ENCODE measurements at places on chromosomes 5 and 9. TPM values are rescaled to one million over a fixed set of nuclear protein-coding genes. Genes with fewer than 3 reads are reported as not detected.
A peak's percentile ranks its signal among the peaks of the same experiment; 100 is the strongest.

DNA sequence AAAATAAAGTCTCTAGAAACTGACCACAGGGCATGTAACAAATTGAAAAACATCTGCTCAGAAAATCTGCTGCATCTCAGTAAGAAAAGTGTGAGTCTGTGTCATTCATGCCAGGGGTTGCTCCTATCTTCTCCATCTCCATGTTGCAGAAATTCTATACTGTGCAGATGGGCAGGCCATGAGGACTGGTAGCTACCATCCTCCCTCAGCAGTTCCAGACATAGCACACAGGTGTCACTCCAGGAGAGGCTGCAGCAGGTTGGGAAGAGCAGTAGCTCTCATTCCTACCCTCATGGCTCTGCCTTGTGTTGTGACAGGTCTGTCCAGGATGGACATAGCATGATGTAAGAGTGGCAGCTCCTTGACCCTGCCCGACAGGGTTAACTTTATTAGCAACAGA is 173.4 kb downstream of the NDUFS4 start:
- H3K4me3 ChIP-seq: no peak overlapping the region
- H3K4me1 ChIP-seq: no peaks in the 10 kb centered on the region
- no peaks in the 10 kb centered on the region for H3K27me3 ChIP-seq
- DNase-seq: no peak
- H3K36me3 ChIP-seq: no peaks in the 10 kb centered on the region
- H3K27ac ChIP-seq: no peak overlapping the region

GRCh38 chr5:157160001-157160400 is 6.1 kb downstream of the GARIN3 start:
- no peak overlapping the region for H3K4me3 ChIP-seq
- H3K27ac ChIP-seq: no peak overlapping the region
- no peak for DNase-seq
- H3K27me3 ChIP-seq: no peaks in the 10 kb centered on the region
- no peaks in the 10 kb centered on the region for H3K36me3 ChIP-seq

DNA sequence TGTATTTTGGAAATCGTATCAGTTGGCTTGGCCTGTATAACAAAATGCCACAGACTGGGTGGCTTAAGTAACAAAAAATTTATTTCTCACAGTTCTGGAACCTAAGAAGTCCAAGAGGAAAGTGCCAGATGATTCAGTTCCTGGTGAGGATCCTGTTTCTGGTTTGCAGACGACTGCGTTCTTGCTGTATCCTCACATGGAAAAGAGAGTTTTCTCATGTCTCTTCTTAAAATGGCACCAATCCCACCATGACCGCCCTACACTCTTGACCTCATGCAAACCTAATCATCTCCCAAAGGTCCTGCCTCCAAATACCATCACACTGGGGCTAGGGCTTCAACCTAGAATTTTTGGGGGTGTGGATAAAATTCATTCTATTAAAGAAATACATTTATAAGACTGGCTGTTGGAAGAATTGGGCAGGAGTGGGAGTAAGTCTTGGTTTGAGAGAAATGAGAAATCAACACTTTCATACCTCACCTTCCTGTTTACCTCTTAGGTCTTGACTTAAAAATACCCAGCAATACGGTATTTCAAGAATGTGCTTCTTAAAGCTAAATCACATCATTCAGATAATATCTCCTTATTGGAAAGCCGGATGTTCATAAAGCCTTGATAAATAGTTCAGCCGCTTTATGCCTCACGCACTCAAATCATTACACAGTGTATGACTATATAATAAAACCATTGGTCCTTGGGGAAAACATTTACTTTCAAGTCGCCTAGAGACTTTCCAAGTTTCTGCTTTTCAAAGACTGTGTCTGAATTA is 28.7 kb downstream of the PTTG1 start:
- DNase-seq: no peak
- no peaks in the 10 kb centered on the region for H3K36me3 ChIP-seq
- H3K4me3 ChIP-seq: no peak overlapping the region
- no peaks in the 10 kb centered on the region for H3K4me1 ChIP-seq
- H3K27me3 ChIP-seq: no peaks in the 10 kb centered on the region

DNA sequence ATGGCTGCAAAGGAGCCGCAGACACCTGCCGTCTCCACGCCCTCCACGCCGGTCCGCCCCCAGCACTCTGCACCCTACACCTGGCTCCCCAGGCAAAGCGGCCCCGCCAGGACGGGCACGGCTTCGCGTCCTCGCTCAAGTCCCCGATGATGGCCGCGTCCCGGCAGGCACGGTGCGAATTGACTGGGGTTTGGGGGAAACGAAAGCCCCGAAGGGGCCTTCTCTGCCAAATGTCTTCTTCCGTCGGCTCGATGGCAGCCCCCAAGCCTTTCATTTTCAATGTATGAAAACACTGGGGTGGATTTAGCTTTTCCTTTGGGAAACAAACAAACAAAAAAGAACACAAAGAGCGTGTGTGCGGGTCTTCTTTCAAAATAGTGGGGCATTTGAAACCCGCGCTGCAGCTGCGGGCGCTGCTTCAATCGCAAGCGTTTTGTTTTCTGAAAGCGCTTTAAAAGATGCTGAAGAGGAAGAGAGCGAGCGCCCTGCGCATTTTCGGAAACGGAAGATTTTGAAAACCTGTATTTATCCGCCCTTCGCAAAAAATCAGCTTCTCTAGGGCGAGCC is 160.0 kb downstream of the RMI1 start:
- H3K4me1 ChIP-seq: peaks cover 29% of the 10 kb centered on the region
- H3K36me3 ChIP-seq: no peaks in the 10 kb centered on the region
- peaks cover 39% of the 10 kb centered on the region for H3K27me3 ChIP-seq
- peak; percentile 43 for DNase-seq
- H3K27ac ChIP-seq: peak overlapping the region; percentile 11

The UGCG gene
- 20.3 TPM for total RNA-seq

- DNase-seq: peak; percentile 32
- H3K27me3 ChIP-seq: peaks cover 4% of the 10 kb centered on the region
- H3K36me3 ChIP-seq: no peaks in the 10 kb centered on the region
- no peak overlapping the region for H3K27ac ChIP-seq
- no peak overlapping the region for H3K4me3 ChIP-seq
Observed at GRCh38 chr5:2039180-2039531, 156.4 kb upstream of the IRX4 start.

GRCh38 chr5:92496545-92496944 is 1084.5 kb downstream of the NR2F1-AS1 start:
- no peak overlapping the region for H3K4me3 ChIP-seq
- H3K27me3 ChIP-seq: no peaks in the 10 kb centered on the region
- no peaks in the 10 kb centered on the region for H3K4me1 ChIP-seq
- no peaks in the 10 kb centered on the region for H3K36me3 ChIP-seq
- H3K27ac ChIP-seq: no peak overlapping the region

The NTRK2 gene
- total RNA-seq: 3.2 TPM

GRCh38 chr9:876425-876824 is 34.9 kb downstream of the DMRT1 start:
- H3K4me1 ChIP-seq: no peaks in the 10 kb centered on the region
- peaks cover 5% of the 10 kb centered on the region for H3K27me3 ChIP-seq
- no peak for DNase-seq
- H3K36me3 ChIP-seq: no peaks in the 10 kb centered on the region
